Stimulated activated CD4-positive, alpha-beta T cell treated with anti-CD3 and anti-CD28 coated beads, Interleukin-2, amount 100 ng/mL, for 24 hours (primary cell): ENCODE measurements at places on chromosomes 2 and 18.

DNA sequence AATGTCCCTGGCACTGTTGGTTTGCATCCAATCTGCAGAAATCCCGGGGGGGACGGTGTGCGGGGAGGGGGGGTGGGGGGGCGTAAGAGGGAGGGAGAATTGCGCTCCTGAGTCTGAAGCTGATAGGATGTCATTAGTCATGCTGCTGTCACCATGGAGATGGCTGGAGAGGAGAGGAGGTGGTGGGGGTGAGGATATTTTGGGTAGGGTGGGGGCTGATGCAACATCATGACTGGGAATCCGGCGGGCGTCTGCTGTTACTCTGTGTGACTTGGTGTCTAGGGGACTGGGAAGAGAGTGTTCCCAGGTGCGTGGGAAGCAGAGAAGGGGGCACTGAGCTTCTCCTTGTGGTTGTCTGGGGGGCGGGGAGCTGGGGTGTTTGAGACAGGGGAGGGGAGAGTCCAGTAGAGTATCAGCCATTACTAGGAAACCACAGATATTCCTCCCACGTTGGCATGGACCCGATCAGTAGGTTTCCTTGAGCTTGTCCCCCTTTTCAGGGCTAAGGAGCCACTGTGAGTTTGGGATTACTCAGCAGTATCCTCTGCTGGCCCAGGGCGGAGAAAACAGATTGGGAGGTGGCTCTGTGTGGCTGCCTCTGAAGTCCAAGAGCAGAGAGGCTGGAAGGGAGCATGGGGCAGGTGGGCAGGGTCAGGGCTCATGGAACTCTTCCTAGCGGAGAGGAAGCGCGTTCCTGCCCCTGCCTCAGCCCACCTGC, 18.9 kb downstream of the TET3 start:
- DNase-seq: no peak

- no peak for DNase-seq
Observed at GRCh38 chr18:7023063-7023580, 94.5 kb downstream of the LAMA1 start.

DNA sequence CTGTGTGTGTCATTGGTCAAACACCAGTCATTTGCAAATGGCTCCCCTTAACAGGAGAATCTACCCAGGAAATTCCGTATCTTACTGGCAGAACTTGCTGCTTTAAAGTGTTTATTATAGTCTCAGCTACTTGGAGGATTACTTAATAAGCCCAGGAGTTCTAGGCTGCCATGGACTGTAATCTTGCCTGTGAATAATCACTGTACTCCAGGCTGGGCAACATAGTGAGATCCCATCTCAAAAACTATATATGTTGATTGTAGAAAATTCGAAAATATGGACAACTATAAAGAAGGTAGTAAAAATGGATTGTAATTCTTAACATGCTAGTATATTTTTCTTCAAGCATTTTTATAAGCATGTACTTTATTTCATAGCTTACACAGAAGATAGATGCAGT, 4.5 kb downstream of the ATIC start:
- DNase-seq: no peak

- no peak for DNase-seq
Observed at GRCh38 chr2:66472225-66472843, 37.4 kb downstream of the MEIS1 start.

DNA sequence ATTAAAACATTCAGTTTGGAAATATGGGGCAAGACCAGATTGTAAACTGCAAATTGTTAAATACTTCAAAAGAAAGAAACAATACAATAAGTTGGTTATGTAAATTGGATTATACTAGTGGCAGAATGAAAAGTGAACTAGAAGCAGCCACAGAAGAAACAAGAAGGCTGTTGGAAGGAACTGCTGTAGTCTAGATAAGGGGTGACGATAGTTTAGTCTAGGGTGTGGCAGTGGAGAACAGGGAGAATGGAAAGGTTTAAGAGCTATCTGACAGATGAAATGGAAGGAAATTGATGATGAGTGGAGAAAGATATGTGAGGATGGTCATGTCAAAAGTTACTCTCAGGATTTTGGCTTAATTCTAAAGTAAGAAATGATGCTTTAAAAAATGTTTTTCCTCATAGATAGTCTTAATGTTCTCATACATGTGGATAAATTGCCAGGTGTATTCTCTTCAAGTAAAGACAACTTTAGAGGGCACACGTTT, 179.7 kb downstream of the GPD2 start:
- no peak for DNase-seq

DNA sequence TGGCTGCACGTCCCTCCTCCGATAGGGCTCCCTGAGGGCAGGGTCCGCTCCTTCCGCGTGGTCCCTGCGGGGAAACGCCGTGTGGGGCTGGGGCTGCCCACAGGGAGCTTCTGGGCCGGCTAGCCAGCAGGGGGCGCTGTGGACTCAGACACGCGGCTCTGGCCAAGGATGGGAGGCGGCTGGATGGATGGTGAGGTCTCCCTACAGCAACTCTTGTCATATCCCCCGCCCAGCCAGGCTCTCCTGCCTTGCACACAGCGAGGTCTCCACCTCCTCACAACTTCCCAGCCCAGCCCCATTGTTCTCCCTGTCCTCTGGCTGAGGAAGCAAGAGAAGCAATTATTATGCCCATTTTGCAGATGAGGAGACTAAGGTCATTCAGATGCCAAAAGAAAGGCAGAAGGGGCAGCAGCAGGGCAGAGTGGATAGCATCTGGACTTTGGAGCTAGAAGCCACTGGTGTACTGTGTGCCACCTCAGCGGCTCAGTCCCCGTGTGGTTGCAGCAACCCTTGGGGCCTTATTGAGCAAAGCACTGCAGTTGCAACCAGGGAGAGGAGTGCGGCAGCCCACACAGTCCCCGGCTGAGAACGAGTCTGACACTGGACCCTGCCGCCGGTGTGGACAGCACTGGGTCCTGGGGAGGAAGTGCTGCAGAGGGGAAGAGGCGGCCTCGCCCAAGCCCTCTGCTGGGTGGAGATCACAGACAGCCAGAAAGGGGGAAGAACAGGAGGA, 99.0 kb downstream of the ZFP36L2 start:
- DNase-seq: peak; percentile 97

GRCh38 chr18:3911413-3911812, 461.4 kb downstream of the TGIF1 start:
- no peak for DNase-seq

DNA sequence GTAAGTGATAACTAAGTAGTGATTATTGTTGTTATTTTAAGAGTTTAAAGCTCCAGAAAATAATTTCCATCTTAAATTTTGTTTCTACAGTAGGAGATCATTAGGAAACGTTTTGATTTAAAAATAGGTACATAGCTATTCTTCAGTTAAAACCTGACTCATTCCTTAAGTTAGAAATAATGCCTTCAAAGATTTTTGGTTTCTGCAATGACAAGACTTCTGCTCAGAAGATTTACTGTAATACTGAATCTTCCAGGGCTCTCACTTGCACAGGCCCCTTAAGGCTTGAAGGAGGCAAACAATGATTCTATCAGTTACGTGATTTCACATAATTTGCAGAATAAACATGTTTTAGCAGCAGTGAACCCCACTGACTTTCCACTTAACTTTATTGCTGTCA, 333.7 kb downstream of the RAD51AP2 start:
- no peak for DNase-seq

DNA sequence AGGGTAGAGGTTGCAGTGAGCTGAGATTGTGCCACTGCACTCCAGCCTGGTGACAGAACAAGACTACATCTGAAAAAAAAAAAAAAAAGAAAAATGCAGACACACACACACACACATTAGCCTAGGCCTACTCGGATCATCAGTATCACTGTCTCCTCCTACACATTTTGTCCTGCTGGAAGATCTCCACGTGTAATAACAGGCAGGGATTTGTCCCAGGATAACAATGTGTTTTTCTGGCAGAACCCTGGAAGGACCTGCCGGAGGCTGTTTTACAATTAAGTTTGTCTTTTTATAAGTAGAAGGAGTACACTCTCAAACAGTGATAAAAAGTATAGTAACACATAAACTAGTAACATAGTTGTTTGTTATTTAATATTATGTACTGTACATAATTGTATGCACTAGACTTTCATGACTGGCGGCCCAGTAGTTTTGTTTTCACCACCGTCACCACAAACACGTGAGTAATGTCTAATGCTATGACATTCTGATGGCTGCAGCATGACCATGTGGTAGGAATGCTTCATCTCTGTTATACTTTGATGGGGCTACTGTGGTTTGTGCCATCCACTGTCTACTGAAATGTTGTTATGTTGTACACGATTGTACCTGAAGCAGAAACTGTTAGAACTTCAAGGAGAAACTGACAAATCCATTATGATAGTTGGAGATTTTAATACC, 130.6 kb downstream of the ATP9B start:
- DNase-seq: no peak

DNA sequence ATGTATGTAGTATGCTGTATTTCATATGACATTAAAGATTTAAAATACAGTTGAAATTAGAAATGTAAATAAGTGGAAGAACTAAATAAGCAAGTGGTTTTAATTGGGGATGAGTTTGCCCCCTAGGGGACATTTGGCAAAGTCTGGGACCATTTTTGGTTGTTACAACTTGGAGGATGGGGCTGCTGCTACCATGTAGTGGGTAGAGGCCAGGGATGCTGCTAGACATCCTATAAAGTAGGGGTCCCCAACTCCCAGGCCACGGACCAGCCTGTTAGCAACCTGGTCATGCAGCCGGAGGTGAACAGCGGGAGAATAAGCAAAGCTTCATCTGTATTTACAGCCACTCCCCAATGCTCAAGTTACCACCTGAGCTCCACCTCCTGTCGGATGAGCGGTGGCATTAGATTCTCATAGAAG, 27.9 kb upstream of the ASNSD1 start:
- no peak for DNase-seq

DNA sequence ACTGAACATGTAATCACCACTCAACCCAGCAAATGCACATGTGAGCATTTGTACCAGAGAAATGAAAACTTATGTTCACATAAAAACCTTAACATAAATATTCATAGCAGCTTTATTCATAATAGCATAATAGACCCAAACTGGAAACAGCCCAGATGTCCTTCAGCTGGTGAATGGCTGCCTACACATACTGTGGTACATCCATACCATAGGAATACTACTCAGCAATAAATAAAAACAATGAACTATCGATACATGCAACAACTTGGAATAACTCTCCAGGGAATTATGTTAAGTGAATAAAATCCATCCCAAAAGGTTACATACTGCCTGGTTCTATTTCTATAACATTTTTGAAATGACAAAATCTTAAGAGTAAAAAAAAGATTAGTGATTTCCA, 140.0 kb downstream of the AGPS start:
- DNase-seq: no peak

DNA sequence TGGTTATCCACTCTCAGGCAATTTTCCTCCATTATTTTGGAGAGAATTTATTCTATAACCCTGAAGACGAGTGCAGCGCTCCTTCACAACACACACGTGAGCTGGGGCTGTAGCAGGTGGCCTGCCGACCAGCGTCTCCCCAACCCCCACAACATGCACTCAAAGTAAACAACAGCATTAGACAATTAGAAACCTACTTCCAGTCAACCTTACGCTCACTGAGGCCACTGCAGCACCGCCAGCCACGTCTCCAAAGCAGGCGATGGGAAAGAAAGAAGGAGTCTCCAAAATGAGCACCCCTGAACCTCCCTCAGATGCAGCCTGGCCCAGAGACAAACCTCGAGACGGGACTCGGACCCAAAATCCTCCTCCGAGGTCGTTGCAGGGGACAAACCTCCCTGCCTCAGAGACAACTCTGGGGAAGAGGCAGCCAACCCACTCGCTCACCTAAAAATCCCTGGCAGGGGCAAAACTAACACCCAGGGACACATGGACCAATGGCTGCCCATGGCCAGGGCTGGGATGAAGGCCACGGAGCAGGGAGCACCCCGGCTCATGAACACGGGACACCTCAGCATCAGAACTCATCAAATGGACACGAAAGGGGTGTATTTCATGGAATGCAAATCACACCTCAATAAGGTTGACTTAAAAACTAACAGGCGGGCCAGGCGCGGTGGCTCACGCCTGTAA, 2.6 kb downstream of the SLC66A2 start:
- DNase-seq: no peak

DNA sequence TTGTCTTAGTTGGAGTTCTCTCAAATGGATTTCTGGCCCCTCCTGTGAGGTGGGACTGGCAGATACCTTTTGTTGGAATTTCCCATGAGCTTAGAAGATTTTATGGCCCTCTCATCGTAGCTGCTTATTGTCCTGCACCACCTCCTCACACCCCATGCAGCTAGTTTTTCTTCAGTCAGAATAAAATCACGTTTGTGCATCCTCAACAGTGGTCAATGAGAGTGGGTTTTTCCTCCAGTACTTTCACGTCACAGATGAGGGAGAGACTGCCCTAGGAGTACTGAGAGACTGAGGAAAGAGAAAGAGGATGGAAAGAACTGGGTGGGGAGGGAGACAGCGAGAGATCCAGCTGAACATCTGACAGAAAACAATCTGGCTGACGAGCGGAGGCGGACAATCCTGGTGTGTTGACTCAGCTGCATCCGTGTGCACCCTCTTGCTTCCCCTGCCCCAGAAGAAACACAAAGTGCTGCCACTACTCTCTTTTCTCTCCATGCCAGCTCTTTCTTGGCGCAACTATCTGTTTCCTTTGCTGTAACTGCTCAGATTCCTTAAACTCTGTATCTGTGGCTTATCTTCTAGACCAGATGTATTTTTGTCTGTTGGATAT, 7.4 kb downstream of the RAPGEF4 start:
- no peak for DNase-seq

DNA sequence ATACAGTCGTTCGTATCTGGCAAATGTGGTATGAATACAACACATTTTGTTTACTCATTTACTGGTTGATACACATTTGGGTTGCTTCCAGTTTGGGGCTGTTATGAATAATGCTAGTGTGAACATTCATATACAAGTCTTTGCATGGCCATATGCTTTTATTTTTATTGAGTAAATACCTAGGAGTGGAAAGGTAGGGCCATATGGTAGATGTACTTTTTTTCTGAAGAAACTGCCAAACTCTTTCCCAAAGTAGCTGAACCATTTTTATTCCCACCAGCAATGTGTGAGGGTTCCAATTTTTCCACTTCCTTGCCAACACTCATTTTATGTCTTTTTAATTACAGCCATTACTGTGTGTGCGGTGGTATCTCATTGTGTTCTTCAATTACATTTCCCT, 496.2 kb upstream of the NRXN1 start:
- DNase-seq: no peak

DNA sequence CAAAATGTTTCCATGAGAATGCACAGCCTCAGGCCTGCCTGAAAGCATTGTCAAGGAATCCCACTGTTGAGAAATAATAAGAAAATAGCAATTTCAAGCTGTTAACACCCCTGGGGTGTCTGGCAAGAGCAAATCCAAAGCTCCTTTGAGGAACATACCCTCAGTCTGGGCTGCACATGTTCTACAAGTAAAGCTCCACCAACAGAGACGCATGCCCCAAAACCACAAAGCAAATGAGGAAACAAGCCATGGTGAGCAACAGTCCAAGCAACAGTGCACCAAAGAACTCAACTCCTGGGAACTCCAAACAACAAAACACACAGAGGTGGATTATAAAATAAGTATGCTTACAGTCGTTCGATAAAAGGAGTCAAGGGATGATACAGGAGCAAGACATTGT, 40.3 kb downstream of the CYP27C1 start:
- DNase-seq: no peak

- no peak for DNase-seq
Observed at GRCh38 chr2:11770531-11771188, 24.2 kb downstream of the LPIN1 start.

GRCh38 chr18:78138983-78139496, 840.6 kb upstream of the SALL3 start:
- no peak for DNase-seq

GRCh38 chr2:86704459-86704971, 15.6 kb upstream of the RMND5A start:
- no peak for DNase-seq

GRCh38 chr2:6657855-6658254, 207.9 kb downstream of the CMPK2 start:
- DNase-seq: no peak
